Cerebellar cortex (tissue), 1 donor: ENCODE measurements at places on chromosomes 5 and 9.

DNA sequence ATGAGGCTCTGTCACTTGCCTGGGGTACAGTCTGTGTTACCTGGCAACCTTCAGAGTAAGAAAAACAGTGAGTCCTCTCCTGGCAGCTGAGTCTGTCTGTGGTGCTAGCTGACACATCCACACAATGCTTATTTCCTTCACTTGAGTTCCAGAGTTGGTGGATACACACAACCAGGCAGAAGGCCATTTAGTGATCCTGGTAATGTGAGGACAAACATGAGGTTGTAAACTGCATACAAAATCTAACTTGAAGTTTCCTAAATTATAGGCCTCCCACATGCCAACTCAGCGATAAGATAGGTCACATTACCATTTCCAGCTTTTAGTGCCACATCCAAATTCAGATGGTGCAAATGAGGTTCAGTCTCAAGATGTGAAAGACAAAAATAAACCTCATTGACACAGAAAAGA lies 125.5 kb downstream of the DCP2 start:
- no peak for DNase-seq

DNA sequence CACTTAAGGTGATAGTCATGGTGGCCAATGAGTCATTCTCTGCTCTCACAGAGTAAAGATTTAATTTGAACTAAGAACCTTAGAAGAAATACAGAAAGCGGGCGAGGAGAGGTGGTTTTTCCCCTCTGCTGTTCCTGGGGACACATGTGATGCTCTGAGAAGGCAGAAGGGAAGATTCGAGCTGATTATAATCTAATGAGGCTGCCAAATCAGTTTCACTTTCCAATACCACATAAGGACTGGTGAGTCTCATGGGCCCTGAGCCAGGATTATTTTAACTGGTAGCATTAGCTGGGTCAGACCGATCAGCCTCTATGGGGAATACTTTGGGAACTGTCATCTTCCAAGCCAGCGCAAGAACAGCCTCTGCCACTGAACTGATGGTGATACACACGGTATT lies 116.5 kb downstream of the SLC1A3 start:
- no peak for DNase-seq

GRCh38 chr5:7478459-7478858 lies 82.5 kb downstream of the ADCY2 start:
- no peak for DNase-seq

GRCh38 chr9:12666813-12667212 lies 26.4 kb upstream of the TYRP1 start:
- no peak for DNase-seq

DNA sequence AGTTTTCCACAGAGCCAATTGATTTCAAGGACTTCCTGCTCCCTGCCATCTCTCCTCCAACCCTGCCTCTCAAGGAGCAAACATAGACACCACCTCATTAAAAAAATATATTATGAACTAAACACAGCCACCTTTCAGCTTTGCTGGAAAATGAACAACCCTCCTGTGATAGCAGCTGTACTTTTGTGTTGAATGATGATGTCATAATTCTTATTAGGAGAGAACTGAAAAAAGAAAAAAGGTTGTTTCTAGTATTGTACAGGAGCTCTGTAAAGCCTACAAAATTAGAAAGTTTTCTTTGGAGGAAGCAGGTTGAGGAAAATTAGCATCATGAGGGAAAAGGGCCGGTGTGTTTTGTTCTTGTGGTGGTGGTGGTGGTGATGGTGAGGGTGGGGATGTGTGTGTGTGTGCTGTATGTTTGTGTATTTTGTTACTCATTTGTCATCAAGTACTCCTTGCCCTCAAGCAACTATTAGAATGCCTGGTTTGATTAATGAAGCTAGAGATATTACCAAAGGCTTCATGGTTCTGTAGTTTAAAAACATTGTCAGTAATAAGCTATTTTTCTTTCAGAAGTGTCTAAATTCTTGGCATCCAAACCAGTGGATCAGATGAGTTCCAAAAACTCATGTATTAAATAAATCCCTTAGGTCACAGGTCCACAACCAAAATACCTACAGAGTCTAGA lies 405.9 kb downstream of the TLE4 start:
- DNase-seq, result no peak

- no peak for DNase-seq
Measured at GRCh38 chr9:34374905-34375552, 1.7 kb downstream of the MYORG start.

- no peak for DNase-seq
Measured at GRCh38 chr5:168432903-168433302, 53.4 kb upstream of the RARS1 start.

DNA sequence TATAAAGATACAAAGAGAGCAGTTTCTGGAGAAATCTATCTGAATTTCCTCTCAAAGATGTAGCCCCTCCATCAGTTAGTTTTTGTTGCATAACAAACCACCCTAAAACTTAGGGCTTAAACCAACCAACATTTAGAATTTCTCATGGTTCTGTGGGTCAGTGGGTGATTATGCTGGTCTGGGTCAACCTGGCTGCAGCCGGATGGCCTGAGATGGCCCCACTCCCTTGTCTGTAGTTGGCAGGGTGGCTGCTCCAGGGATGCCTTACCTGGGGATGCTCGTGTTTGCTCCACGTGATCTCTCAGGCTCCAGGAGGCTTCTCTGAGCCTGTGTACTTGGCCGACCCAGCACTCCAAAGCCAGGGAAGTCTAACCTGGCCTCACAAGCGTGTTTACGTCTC lies 139.3 kb downstream of the MVB12B start:
- no peak for DNase-seq

GRCh38 chr9:107730666-107731065 lies 241.1 kb upstream of the KLF4 start:
- peak; percentile 66 for DNase-seq

DNA sequence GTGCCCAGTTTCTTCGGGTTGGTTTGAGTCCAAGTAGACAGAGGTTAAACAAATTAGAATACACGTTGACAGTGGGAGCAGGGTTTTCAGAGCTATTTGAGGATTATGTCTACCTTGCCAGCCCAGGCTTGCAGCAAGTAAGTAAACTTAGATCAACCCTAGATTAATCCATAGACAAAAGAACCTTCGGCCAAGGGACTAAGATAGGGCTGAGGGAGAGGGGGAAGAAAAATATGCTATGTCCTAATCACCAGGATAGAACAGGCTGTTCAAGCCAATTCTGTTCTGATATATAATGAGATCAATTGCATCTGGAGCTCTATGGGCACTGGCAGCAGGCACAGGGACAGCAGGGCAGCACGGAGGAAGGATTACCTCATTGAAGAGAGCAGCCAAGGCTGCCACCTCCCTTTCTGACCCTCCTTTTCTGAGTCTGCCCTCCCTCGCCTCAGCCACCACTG lies 377.7 kb downstream of the PIK3R1 start:
- no peak for DNase-seq

GRCh38 chr5:174176511-174176910 lies 131.0 kb downstream of the NSG2 start:
- no peak for DNase-seq

DNA sequence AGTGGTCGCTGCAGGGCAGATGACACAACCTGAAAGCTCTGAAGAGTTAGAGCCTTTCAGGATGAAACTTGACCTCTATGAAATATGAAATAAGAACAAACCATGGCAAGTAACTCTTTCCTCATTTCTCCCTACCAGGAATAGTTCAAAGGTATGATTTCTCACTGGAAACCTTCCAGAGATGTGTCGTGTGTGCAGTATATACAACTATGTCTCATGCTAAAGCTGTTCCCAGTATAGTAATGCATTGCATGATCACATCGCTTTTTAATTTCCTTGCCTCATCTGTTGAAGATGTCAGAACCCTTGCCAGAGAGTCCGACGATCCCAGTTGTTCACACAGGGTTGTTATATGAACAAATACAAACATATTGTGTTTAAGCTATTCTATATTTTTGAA lies 45.8 kb upstream of the RGMB start:
- no peak for DNase-seq

DNA sequence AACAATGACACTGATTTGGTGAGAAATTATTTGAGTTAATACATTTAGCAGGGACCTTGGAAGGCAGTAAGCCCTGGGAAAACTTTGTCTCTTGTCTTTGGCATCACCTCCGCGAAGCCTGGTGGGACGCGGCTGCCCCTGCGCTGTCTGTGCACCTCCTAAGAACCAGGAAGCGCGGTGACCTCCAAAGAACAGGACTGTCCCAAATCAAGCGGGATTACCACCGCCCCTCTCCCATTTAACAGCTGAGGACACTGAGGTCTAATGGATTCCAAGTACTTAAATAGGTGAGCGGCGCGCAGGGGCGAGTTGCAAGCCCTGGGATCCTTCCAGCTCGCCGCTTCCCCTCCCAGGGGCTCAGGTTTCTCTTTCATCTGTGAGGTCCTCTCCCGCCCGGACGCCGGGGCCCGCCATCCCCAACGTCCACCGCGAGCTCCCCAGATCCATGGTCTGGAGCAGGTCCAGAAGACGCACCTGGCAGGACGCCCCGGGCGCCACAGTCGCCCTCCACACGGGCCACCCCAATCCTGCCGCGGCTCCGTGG lies 432 bp downstream of the STARD4 start:
- DNase-seq, result peak; percentile 56

DNA sequence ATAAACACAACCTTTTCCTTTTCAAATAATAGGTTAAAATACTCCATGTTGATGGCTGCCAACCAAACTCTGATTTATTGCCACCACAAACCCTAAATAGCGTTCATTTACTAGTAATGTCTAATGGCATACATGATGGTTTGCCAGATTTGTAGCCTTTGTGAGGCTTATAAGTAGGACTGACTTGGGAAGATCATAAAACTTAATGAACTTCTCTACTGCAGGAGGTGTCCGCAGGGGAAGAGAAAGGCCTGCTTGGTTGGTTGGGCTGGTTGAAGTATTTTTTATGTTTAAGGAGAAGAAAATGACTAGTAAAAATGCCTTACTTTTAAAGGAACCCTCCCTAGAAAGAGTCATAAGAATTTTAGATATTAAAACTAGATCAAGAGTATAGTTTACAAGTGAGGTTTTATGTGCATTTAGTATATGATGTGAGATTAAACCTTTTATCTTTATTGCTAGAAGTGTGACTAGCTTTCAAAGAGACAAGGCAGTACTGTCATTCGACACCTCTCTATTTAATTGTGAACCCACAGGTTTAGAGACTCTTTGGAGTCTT lies 5.0 kb downstream of the PBX3 start:
- peak; percentile 14 for DNase-seq

- DNase-seq, result no peak
Measured at GRCh38 chr9:89466451-89467277, 31.2 kb downstream of the SEMA4D start.

- DNase-seq, result no peak
Measured at GRCh38 chr5:131316026-131316425, 52.2 kb downstream of the CDC42SE2 start.

GRCh38 chr9:21746550-21746949 lies 55.9 kb upstream of the MTAP start:
- no peak for DNase-seq

DNA sequence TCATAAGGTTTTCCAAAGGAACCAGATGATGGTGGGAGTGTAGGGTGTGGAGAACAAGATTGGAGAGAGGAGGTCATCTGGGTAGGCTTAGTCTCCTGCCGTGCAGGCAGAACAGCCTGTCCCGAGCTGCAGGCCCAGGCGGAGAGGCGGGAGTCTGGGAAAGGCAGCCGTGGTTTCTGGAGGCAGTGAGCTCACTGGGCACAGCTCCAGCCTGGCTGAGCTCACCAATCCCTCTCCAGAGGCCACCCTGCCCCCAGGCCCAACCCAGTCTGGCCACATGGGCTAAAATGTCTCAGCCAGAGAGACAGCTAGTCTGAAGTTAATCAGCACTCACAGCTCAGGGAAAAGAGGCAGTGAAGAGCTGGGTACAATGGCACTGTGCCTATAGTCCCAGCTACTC lies 12.3 kb downstream of the P4HA2 start:
- DNase-seq, result peak; percentile 94

DNA sequence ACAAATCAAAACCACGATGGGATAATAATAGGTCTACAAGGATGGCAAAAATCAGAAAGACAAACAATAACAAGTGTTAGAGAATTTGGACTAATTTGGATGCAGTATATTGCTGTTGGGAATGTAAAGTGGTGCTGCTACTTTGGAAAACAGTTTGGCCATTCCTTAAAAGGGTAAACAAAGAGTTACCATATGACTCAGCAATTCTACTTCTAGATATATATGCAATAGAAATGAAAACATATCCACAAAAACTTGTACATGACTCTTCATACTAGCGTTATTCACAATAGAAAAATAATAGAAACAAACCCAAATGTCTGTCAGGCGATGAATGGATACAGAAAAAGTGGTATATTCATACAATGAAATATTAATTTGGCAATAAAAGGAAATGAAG lies 58.3 kb downstream of the JAK2 start:
- DNase-seq, result no peak

- DNase-seq, result no peak
Measured at GRCh38 chr5:177459819-177460628, 13.4 kb downstream of the DBN1 start.

GRCh38 chr5:73296772-73297171 lies 123.8 kb downstream of the TMEM174 start:
- DNase-seq, result no peak
